ENCODE measurements at places on chromosomes 11 and 22.
A peak's percentile ranks its signal among the peaks of the same experiment; 100 is the strongest.

DNA sequence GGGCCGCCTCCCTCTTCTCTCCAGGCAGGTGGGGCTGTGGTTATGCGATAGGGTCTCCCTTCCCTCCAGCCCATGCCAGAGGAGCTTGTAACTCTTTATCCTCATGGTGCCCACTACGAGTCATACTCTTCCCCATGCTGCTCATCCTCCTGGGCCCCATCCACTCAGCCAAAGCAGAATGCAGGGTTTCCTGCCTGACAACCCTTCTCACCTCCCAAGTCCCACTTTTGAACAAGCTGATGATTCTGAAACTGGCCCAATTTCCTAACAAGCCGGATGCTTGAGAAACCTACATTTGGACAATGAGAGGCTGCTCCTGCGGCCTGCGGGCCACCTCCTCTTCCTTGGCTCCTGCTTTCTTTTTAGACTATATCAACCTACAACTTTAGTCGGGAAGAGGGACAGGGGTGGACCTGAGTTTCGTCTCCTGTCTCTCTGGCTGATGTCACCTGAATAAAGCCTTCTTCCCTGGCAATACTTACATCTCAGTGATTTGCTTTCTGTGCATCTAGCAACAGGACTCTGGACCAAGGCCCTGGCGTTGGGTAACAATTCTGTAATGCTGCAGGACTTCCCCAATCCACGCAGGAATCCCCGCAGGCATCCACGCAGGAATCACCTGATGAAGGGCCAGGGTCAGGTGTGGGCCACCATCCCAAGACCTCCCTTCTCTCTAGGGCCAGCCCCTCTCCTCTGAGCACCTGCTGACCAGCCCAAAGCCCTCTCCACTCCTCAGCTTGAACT, 1.5 kb upstream of the NDUFS8 start:
- no peak for DNase-seq

DNA sequence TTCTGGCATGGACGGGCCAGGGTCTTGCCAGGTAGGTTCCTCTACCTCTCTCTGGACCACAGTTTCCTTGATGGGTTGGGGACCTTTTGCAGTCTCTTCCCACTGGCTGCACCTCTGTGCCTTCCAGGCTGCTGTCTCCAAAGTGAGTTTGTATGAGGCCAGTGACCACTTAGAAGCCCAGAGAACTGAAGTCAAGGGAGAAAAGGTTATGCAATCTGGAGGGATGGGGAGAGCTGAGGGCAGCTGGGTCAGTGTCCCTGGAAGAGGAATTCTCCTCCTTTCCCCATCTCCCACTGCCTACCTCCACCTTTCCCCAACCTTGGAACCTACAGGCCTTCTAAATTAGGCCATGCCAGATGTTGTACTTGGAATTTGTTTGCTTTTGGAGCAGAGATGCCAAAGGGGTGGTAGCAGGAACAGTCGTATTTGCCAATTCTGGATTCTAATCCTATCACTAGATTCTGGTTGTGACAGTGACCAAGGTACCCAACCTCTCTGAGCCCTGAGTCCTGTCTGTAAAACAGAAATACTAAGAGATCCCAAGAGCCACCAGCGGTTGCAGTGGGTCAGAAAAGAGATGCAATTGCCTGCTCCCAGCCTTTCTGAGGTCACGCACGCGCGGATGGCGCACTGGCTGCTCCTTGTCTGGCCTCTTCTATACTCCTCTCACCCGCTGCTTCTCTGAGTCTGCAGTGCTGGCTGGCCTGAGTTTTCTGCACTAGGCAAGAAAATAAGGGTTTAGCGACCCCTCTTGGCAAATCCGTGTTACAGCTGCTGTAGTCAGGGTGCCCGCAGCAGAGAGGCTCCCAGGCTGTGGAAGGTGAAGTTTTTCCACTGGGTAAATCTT, 10.7 kb upstream of the ACCSL start:
- DNase-seq = peak; percentile 72

DNA sequence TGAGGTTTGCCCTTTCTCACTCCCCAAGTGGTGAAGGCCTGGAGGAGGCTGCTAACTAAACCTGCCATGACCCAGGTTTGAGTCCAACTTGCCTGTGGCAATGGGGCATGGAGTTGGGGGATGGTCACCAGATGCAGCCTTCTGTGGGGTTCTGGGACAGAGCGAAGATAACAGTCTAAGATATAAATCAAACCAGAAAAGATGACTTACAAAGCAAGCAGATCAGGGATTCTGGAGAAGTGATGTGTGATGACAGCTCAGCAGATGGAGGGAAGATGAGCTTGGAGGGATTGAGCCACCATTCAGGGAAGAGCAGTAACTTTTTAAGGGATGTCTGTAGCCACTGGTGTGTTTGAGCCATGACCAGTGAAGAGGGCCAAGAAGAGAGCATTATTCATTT, 63.6 kb downstream of the MTNR1B start:
- DNase-seq = no peak

- DNase-seq = no peak
Observed at GRCh38 chr11:32065865-32066629, 24.8 kb upstream of the RCN1 start.

DNA sequence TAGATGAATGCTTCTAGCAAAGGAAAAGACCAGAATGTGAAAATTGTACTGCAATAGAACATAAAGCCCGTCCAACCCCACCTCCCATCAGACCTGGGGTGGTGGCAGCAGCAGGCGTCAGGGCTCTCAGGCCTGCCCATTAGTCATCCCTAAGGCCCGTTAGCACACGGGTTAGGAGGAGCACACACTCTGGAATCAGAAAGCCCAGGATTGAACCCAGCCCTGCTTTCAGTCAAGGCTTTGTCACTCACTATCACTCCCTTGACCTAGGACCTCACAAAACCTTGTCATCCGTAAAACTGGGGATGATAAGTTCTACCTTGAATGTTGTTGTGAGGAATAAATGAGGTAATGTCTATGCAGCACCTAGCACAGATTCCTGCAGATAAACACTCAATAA, 26.9 kb downstream of the MICAL3 start:
- no peak for DNase-seq

- DNase-seq = no peak
Observed at GRCh38 chr22:50418624-50419023, 56.2 kb downstream of the SBF1 start.

DNA sequence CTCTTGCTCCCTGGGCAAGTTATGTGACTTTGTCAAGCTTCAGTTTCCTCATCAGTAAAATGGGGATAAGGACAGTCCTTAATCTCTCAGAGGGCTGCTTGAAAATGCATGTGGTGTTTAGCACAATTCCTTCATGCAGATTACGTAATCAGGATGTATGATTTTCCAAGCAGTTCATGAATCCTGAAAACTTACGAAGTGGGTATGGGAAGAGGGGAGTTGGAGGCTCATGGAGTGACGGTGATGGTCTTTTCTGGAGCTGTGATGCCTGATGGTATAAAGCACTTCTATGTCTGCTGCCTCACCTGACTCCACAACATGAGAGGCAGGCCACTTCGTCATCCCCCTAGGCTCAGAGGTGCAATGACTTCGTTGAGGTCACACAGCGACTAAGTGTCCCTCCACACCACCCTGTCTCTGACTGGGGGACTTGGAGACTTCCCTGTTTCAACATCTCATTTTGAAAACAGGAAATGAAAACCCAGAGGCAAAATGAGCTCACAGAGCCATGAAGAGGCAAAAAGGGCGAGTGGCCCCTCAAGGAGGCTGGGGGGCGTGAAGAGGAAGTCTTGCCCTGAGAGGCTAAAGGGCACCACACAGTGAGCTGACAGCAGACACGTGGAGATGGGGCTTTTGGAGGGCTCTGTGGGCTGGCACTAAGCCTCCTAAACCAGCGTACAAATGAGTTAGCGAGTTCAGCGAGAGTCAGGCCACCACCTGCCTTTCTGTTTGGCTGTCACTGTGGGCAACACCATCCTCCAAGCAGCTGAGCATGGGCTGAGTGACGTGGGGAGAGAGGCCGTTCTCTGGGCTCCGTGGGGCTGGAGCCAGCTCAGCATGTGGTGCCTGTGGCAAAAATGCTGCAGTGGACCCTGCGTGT, 10.1 kb downstream of the MCM5 start:
- no peak for DNase-seq

GRCh38 chr11:116694349-116694725, 78.5 kb downstream of the BUD13 start:
- no peak for DNase-seq

- no peak for DNase-seq
Observed at GRCh38 chr11:9091044-9091922, at the start of gene SCUBE2. SCUBE2 (minus strand) TSS chr11:9091599; CDS start chr11:9091528, 71 bp downstream.

DNA sequence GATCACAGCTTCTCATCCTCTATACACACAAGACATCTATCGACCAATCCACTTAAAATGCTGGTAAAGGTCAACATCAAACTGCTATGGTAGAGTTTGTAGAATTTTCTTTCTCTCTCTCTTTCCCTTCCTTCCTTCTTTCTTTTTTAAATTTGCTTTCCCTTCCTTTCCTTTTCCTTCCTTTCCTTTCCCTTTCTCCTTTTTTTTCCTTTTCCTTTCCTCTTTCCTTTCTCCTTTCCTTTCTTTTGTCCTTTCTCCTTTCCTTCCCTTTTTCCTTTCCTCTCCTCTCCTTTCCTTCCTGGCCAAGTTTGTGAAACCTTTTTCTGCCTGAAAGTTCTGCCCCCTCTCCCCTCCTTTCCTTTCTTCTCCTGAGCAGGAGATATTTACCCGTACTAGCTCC, 3.1 kb downstream of the C11orf97 start:
- no peak for DNase-seq

DNA sequence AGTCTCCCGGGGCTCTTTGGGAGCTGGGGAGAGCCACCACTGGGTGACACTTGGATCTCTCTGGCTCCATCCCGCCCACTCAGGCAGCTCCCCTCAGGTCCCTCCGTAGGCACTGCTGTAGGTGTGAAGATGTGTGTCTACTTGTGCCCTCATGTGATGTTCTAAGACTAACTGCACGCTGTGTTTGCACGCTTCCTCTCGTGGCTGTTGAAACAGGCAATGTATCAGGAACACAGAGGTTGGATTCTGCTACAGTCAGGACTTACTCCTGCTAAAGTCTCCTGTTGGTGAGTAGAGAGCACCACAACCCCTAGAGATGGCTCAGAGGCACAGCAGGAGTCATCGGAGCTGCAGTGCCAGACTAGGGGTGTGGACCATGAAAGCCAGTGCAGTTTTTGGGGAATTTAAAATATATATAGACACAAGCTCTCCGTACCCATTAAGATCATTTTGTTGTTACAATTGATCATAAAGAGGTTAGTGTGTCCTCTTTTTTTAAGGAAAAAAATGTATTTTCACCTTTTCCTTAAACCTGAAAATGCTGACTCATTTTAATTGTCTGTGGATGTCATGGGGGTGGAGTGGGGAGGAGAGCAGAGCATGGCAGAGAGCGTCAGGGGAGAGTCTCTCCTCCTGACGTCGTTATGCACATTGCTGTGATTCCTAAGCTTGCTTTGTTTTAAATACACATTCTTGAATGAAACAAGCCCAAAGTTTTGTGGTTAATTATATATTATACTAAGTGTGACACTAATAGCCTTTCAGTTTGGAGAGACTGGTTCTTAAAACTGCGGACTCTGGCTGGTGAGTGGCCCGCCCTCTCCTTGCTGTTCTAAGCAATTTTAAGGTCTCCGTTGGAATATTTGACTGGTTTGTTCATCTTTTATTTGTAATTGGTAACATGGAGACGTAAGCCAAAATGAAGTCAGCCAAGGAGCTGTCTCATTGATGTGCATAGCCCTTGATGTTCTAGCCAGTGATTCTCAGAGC, 16.2 kb upstream of the CTTN start:
- DNase-seq = no peak

DNA sequence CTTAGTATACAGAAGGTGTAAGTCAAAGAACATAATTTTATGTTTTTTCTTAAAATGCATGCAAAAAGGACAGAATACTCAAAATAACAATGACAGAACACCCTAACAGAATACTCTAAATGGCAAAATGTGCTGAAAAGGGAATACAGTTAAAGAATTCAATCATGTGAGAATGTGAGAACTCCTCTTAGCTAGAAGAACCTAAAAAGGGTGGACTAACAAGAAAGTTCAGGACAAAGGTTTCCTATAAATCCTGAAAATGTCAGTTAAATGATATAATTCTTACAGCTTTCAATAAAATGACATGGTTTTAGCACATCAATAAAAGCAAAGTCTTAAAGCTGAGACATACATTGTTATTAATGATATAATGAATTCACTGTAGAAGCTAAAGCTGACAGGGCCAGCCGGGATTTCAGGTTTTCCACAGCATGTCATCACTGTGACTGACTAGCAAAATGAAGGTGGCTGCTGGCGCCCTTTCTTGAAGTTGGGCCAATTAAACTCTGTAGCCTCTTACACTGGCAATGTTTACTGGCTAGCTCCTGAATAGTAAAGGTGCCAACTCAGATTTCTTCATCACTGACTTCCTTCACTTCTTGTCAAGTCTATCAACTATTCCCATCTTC, 244.4 kb downstream of the TTC28 start:
- DNase-seq = no peak

DNA sequence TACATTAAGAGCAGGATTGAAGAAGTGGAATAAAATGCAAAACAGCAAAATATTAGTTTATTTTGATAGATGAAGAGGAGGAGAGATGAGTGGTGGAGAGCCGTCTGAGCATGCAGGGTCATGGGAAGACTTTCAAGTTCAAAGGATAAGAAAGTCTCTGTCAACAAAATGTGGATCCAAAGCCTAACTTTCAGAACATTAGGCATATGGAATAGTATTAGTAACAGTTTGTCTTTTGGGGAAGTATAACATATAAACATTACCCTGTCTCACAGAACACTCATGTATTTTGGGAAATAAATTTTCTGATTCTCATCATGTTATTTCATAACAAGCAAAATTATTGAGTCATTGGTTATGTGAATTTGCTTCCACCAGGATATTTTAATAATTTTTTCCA, 104.3 kb upstream of the CEP126 start:
- no peak for DNase-seq

DNA sequence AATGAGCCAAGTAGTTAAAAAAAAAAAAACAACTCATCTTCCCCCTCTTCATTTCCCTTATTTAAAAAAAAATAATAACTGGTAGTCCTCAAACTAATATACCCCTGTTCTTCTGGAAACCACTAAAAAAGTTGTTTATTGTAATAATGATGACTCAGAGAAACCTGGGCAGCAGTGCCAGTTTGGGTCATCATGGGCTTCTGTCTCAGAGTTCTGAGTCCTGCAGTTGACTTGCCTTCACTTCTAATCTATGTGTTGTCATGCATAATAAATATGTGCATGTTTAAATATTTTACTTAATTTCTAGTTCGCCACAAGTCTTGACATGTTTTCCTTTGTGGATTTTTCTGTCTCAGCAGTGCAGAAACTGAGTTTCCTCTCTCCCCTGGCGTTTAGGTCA, 46.8 kb downstream of the PPP2R1B start:
- no peak for DNase-seq

GRCh38 chr22:27241430-27242321, 559.9 kb downstream of the MN1 start:
- DNase-seq = peak; percentile 22

GRCh38 chr11:126628450-126628789, 272.9 kb downstream of the ST3GAL4 start:
- DNase-seq = no peak

DNA sequence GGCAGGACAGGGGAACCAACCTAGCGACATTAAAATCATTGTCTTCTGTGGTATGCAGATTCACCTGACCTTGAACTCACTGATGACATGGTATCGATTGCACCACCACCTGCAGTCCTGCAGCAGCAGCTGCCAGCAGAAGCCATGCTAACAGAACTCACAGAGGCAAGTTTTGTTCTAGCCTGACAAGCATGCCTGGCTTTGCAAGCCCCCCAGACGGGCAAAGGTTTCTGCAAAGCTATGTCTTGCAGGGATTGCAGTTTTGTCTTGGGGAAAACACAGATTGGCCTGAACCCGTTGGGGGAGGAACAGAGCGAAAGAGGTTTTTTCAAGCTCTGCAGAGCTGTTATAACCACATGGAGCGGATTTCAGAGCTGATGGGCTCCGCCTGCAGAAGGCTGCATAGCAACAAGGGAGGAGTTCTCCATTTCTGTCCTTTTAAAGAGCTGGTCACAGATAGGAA, 221.0 kb downstream of the HIPK3 start:
- DNase-seq = peak; percentile 56

GRCh38 chr22:44182588-44183286, 2.0 kb downstream of the PARVG start:
- no peak for DNase-seq
